ENCODE measurements at places on chromosomes 3 and 15.

DNA sequence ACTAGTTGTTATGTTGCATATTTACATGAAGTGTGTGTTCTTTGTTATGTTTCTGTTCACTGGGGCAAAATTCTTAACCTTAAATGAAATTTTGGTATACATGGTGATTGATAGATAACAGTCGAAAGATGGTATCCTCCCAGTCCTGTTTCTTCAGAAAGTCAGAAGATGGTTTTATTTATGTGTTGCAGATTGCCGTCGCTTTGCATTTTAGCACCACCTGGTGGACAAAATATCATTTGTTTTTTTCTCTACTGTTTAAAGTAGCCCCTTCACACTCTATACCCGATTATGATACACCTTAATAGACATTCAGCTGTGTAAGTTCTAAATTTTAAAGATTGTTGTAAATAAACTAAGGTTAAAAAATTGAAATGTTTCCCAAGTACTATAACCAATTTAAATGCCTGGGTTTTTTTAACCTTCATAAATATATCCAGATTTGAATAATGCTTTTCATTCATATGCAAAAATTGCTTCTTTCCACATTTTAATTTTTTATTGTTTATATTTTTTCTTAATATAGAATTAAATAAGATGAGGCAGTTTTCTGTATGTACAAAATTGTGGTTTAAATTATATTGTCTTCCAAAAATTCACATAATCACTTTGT is 152.2 kb downstream of the ALCAM start:
- DNase-seq, result peak; percentile 5

- DNase-seq, result no peak
These were observed 214.7 kb upstream of the ZBTB20 start for GRCh38 chr3:115361806-115362205.

GRCh38 chr3:9175421-9175820 is 74.0 kb downstream of the SRGAP3 start:
- no peak for DNase-seq

GRCh38 chr15:72813345-72814004 is 29.9 kb upstream of the ADPGK start:
- DNase-seq, result no peak

DNA sequence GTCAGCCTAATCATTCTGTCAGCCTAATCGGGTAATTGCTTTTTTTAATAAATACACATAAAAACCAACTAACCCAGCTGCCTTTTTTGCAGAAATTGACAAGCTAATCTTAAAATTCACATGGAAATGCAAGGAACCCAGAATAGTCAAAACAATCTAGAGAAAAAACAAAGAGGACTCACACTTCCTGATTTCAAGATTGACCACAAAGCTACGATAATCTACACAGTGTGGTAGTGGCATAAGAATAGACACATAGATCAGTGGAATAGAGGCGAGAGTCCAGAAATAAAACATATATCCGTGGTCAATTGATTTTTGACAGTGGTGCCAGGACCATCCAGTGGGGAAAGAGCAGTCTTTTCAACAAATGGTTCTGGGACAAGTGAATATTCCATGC is 2.4 kb upstream of the C3orf20 start:
- DNase-seq, result no peak

DNA sequence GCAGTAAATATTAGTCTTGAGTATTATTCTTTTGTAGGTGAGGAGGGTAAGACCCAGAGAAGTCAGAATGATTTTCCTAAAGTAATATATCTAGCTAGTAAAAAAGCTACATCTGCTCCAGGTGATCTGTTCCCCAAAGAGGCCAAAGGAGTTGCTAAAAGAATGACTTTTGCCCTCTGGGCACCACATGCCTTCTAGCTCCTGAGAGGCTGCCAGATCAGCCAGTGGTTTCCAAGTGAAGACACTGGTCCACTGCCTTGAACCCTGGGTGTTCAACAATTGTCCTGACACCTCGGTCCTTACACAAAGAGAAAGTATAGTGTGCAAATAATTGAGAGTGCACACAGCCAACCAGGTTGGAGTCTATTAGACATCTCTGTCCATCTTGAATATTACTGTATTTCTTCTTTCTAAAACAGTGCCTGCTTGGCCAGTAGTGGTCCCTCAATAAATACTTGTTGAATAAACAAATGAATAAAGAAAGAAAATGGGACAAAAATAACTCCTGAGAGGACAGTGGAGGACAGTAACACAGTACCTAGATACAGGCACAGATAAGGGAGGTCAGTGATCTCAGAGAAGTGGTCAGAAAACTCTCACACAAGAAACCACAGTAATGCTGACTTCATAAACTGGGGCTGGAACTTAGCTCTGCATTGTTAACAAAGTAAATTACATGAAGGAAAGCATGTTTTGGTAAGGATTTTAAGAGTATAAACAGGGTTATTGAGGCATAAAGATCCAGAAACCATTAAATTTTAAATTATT is 56.6 kb upstream of the CSTA start:
- DNase-seq, result no peak

DNA sequence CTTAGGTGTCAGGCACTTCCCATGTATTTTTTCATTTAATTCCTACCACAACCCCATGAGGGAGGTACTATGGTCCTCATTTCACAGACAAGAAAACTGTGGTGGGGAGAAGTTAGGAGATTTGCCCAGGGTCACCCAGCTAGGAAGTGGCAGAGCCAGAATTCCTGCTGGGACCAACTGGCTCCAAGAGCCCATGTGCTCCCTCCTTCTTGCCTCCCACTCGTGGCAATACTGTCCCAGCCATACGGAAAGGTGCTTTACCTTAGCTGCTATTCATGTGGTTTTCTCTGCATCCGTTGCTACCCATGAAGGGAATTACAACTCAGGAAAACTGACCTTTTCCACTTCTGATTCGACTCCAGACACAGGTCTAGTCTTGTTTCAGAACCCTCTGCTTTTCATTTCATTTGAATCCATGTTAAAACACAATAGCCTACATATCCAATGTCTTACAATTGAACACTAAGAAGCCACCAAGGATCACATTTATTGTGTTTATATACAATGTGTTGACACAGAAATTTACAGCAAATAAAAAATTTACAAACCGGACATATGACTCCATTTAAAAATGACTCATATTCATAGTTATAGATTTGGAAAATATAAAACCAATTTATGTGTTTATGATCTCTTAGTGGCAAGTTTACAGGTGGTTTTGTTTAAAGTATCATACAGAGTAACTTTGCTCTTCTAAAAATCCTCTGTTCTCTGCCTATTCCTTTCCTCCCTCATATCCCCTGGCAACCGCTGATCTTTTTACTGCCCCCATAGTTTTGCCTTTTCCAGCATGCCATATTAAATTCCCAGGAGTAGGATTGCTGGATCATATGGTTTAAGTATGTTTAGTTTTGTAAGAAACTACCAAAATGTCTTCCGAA is 58.8 kb downstream of the BTD start:
- DNase-seq, result no peak

- DNase-seq, result no peak
These were observed 295.9 kb upstream of the UBE2E2 start for GRCh38 chr3:22907161-22907780.

DNA sequence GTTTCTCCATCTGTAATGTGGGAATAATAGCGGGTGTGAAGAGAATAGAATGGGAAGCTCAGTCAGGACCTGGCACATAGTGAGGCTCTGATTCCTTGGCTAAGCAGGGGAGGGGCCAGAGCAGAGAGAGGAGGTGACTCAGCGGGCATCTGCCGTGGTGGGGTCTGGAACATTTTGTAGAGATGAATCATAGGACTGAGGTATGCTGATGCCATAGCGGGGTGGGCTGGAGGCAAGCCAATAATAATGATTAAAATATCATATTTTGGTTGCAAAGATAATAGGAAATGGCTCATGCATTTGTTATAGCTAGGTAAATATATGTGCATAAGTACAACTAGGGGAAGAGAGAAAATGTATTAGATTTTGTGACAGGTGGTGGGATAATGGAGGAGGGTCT is 11.2 kb downstream of the TGM4 start:
- no peak for DNase-seq

- DNase-seq, result no peak
These were observed 94.2 kb downstream of the LEKR1 start for GRCh38 chr3:156920399-156920798.

DNA sequence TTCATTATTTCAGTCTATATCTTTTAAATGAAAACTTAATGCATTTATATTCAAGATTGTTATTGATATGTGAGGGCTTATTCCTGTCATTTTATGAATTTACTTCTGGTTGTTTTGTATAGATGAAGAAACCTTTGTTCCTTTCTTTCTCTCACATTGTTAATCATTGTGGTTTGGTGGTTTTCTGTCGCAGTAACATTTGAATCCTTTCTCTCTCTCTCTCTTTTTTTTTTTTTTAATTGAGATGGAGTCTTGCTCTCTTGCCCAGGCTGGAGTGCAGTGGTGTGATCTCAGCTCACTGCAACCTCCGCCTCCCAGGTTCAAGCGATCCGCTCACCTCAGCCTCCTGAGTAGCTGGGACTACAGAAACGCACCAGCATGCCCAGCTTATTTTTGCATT is 22.1 kb downstream of the AGBL1 start:
- no peak for DNase-seq

DNA sequence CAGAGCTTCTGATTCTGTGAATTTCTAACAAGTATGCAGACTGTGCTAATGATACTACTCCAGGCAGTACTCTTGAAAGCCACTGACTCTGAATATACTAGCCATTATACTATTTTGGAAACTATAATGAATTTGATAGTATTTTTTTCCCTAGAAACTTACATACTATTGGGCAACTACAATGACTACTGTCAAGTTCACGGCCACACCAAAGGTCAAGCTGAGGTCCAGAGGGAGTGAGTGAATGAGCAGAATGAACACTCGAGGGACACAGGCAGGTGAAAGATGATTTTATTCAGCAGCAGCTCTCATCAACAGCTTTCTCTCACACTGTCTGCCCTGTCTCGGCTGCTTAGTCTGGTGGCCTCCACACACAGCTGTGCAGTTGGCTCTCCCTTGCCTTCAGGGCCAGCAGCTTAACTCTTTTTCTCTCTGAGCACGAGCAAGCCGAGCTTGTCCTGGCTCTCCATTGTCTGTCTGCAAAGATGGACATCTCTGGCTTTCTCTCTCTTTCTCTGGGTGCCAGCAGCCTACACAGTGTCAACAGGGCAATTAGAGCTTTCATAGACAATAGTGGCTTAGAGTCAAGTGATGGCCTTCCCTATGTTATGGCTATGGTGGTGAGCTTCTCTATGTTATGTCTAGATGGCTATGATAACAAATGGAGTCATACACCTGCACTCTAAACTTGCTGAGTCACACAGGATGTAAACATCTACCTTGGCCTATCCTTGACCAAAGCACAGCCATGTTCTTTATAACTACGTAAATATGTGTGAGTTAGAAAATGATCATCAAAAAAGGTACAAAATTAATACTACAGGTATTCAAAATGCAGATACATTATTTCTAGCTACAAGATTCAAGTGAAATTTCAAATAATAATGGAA is 362.4 kb downstream of the CGGBP1 start:
- DNase-seq, result no peak

GRCh38 chr3:5423076-5423475 is 235.6 kb downstream of the EDEM1 start:
- DNase-seq, result no peak

DNA sequence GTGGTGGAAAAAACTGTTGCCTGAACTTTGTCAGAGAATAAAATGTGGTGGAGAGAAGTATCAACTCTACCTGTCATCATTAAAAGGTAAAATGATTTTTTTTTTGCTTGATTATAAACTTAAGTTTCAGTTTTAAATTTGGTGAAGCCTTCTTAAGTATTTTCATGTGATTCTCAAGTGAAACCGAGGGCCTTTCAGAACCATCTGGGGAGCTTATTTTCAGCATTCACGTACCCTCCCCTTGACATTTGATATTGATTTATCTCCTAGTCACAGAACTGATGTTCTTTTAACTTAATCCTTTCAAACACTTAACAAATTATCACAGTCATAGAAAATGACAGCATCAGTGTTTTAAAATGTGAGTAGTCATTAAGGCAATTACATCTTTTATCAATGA is 38.5 kb downstream of the HPS3 start:
- DNase-seq, result no peak

GRCh38 chr15:45776772-45777171 is 141.9 kb downstream of the SQOR start:
- DNase-seq, result no peak

- DNase-seq, result peak; percentile 55
These were observed 21.1 kb upstream of the ST6GAL1 start for GRCh38 chr3:186909078-186909853.

- DNase-seq, result no peak
These were observed 250.2 kb upstream of the ATP10A start for GRCh38 chr15:26113296-26113695.

GRCh38 chr3:177401375-177401774 is 204.1 kb upstream of the TBL1XR1 start:
- DNase-seq, result no peak

GRCh38 chr3:55923626-55924025 is 436.5 kb upstream of the WNT5A start:
- DNase-seq, result no peak

DNA sequence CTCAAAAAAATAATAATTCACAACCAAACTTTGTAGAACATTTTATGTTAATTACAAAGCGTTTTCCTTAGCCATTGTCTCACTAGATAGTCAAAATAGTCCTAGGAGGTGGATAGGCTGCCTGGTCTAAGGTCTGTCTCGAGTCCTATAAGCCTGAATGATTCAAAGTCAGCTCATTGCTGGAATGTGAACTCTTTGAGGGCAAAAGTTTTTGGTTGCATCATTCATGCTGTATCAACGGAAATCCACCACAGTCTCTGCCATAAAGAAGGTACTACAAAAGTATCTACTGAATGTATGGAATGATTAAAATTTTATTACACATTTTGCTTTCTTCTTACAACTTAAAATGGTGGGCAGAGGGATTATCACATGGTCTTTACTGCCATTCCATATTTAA is 387.3 kb upstream of the RARB start:
- DNase-seq, result no peak

DNA sequence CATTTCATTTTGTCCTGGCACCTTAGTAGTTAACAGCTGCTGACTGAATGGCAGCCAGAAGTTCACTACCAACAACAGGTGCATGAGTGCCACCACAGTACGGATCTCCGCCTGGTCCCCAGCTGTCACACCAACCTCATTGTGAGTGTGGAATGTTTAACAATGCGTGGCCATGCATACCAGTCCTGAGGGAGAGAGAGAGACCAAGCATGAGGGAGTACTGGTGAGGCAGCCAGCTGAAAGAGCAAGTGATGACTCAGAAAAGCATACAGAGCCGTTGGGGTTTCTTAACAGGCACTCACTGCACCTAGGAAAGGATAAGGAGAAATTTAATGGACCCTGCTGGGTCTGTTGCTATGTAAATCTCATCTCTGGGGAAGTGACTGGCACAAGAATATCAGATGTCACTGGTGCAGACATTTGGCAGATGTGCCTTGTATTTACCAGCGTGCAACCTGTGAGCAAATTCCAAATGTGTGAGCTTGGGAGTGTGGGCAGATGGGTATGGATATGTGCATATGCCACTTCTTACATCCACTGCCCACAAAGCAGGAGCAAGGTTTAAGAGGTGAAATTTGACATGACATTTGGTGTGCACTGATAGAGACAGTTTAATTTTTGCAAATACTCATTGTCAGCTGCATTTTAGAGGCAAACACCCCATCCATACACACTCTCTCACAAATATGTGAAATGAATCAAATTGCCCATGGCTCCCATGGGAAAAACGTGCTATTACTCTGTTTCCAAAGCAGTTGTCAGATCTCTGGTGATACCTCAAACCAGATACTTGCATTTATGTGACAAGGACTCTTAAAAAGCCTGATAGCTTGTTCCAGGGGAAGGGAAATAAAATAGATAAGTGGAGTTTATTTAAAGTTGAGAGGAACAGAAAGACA is 245.2 kb upstream of the ARPP21 start:
- no peak for DNase-seq

GRCh38 chr3:66819993-66820501 is 178.1 kb upstream of the KBTBD8 start:
- DNase-seq, result no peak

Measured in activated T-cell treated with anti-CD3 and anti-CD28 coated beads for 24 hours (primary cell).